ENCODE measurements at places on chromosomes 4 and X.

GRCh38 chr4:154421618-154422017, 70.0 kb downstream of the DCHS2 start:
- no peak for DNase-seq

GRCh38 chr4:10023050-10023419, 1.7 kb upstream of the SLC2A9 start:
- DNase-seq: no peak

DNA sequence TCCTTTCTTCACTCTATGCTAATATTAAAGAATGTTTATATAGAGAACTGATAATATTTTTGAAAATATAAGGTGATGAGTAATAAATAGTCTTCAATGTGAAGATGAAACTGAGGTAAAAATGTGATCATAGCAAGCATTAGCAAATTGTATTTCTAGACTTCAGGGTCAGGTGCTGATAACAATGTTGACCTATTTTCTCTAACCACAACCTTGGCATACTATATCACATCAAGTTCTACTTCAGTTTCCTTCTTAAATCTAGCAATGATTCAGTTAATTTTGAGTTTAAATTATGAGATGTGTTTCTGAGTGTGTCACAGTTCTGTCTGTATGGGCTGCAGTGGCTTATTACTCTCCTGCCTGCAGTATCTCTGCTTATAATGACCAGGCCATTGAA, 209.4 kb downstream of the RAPGEF2 start:
- DNase-seq: no peak

GRCh38 chr4:186027405-186027804, 41.6 kb upstream of the TLR3 start:
- no peak for DNase-seq

DNA sequence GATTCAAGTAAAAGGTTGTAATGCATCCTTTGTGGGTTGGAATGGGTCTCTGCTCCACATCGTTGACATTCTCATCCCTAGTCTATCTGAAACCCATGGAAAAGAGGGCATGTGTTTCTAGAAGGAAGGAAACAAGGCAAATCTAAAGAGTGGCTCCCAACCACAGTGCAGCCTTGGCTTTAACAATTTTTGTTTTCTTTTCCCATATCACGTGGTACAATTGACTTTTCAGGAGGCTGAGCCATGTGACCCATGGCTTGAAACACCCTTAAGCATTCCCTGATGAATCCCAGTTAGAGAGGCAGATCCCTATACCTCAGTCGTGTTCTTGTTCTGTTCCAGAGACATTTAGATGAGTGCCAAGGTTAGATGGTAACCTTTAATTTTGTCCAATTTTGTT, 12.8 kb downstream of the DCUN1D4 start:
- DNase-seq: no peak

GRCh38 chrX:83260288-83260687, 247.8 kb upstream of the POU3F4 start:
- no peak for DNase-seq

DNA sequence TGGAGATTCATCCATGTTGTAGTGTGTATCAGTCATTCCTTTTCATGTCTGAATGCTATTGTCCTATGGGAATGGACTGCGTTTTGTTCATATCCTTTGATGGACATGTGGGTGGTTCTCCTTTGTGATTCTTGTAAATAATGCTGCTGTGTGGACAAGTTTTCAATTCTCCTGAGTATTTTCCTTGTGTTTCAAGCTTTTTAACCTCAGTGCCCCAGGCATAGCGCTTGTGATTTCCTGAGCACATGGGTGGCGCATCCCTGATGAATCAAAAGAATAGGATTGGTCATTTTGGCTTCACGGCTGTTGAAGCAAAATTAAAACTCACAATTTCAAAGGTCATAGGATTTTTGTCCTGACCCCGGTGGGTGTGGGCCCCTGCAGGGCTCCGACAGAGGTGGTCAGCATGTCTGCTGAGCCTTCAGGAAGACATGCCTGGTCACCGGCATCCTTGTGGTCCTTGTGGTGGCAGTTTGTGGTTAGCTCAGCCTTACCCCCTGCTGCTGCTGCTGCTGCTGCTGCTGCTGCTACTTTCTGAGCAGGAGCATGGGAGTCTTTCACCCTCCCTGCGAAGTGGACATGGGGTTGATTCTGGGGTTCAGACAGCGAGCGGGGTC, 30.0 kb downstream of the SHROOM2 start:
- DNase-seq: no peak

- DNase-seq: no peak
These were observed 856.3 kb upstream of the NDST4 start for GRCh38 chr4:115969756-115970155.
